ENCODE measurements at places on chromosomes 7 and 10. TPM values are rescaled to one million over a fixed set of nuclear protein-coding genes. Genes with fewer than 3 reads are reported as not detected.

Gene CYP3A4
- not detected for total RNA-seq

Gene ANXA8
- 32.8 TPM for total RNA-seq

Gene NME8
- not detected for total RNA-seq

Gene MYO1G
- total RNA-seq: 0.07 TPM

Gene SLC13A4
- not detected for total RNA-seq

Gene ANKRD30A
- total RNA-seq: 0.88 TPM

Gene MRPS17
- total RNA-seq: 32.2 TPM

Measured in A549 treated with RU486 at 1 μM for 4 hours (cell line).